CD4-positive, alpha-beta T cell (primary cell): ENCODE measurements at places on chromosomes 5 and 9.

- DNase-seq: no peak
These were observed at the start of gene BICD2 for GRCh38 chr9:92764381-92764987. Gene BICD2 (minus strand): TSS chr9:92764833. CDS start chr9:92764744, 89 bp downstream.

- peak; percentile 56 for DNase-seq
These were observed 19.7 kb downstream of the LCP2 start for GRCh38 chr5:170277867-170278281.

- no peak for DNase-seq
These were observed 52.1 kb downstream of the AQP7 start for GRCh38 chr9:33350310-33350709.

DNA sequence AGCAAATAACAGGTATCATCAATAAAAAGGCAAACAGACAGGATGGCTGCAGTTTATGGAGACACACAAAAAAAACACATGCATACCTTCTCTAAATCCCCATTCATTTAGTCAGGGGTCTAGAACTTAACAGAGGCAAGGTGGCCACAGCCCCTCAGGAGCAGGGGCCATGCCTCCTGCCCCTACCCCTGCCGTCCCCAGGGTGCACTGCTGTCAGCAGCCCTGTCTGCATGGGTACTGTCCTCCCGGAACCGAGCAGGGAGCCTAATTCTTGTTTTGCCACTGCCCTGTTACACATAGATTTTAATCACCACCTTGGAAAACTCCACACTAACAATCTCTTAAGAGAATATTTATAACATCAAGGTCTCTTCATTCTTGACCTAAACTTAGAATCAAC lies 39.0 kb downstream of the ADAMTS12 start:
- no peak for DNase-seq

DNA sequence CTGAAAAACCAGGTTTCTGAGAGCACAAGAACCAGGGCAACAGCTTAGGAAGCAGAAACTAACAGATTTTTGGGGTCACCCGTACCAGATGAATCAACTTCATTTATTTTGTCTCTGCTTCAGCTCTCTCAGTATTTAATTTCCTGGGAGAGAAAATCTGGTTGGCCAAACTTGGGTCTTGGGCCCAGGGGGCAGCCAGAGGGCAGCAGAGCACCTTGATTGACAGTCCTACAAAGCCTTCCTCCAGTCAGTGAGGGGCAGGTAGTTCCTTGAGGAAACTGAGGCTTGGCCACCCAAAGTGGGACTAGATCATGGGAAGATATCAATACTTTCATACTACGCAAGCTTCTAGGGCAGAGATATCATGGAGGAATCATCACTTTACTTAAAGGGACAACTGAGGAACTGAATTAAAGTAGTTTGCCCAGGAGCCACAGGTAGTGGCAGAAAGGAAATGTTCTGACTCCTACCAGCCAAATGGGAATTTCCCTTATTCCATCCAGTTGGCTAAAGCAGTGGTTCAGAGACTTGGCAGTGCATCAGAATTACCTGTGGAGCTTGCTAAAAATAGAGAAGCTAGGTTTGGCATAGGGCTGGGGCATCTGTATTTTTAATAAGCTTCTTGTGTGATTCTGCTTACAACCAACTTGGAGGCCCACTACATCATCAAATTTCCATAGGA lies 21.5 kb upstream of the ARHGAP26 start:
- DNase-seq: peak; percentile 53

GRCh38 chr5:78611126-78611605 lies 37.4 kb downstream of the LHFPL2 start:
- DNase-seq: no peak

DNA sequence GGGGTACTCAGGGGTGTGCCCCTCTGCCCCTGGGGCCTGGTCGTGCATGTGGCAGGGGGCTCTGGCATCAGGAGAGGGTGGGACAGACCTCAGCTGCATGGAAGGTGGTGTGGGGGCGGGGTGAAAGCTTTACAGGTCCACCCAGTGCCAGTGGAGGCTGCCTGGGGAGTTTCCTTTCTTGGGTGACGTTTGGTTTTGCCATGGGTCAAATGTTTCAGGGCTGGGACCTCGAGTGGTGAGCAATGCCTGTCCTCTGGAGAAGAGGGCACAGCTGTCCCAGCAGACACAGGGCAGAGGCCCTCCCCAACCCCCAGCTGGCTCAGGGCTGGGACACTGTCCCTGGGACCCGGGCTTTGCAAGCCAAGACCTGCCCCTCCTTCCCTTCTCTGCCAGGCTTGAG lies 3.6 kb downstream of the RXRA start:
- DNase-seq: no peak

- no peak for DNase-seq
These were observed 386.1 kb downstream of the DNAH5 start for GRCh38 chr5:13558408-13558807.

GRCh38 chr5:112012104-112012503 lies 255.1 kb upstream of the NREP start:
- no peak for DNase-seq

DNA sequence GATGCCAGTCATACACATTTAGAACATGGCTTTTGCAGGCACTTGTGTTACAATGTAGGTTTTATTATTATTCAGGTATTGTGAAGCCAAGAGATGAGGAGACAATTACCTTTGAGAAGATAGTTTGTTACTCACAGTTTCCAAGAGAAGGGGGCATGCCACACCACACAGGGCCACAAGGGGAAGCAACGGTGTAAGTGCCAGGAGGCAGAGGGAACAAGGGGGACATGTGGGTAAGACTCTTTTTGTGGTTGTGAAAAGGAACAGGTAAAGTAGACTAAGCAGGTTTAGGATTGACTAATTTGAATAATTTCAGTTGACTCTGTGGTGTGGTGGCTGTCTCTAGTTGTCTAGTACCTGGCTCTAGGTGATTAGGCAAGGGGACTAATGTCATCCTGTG lies 191.2 kb downstream of the TRPM6 start:
- DNase-seq: no peak

GRCh38 chr9:100088202-100088601 lies 10.6 kb downstream of the ERP44 start:
- no peak for DNase-seq

DNA sequence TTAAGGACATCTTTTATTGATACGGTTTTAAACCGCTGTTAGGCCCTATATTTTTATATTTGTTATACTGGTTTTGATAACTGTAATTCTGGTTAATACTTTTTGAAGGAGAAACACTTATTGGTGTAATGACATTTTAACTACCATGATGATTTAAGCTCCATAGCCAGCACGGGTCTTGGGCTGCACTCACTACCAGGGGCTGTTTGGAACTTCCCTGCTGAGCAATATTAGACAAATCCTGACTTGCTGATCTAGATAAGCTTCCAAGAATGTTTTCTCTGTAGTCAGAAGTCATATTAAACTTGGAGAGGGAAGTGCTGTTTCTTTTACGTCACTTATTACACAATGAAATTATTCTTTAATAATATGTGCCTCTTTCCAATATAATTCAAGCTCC lies 540.0 kb upstream of the GRAMD2B start:
- DNase-seq: no peak

DNA sequence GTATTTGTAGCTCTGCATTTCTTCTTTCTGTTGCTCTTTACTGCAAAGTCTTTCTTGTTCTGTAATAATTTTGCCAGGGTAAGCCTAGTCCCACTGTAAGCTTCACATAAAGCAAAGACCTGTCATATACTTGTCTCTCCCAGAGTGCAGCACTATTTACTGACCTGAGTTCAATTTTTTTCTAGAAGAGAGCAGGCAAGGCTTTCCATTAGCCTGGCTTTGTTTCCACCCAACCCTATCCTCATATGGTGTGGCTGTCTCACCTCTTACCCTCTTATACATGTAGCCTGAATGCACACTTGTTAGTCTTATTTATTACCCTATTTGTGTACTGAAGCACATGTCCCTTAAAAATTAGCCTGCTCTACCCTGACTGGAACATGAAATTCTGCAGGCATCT lies 170.4 kb downstream of the EFNA5 start:
- no peak for DNase-seq

DNA sequence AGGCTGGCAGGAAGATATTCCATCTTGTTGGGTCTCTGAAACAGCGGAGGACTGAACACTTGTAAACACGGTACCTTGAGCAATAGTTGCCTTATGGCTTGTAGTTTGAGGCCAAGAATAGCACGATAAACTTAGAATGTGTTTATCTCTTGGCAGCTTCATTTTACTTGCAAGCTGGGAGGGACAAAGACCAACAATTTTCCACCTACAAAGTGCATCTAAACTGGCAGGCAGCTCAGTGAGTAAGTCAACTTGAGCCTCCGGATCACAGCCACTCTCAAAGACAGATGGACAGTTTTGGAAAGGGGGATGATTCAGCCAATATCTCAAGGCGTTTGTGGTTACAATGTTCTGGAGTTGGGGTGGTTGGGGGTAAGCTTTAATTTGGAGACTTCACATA lies 652.6 kb downstream of the CETN3 start:
- DNase-seq: no peak

GRCh38 chr9:100595391-100596199 lies 17.7 kb downstream of the CAVIN4 start:
- DNase-seq: no peak

GRCh38 chr9:132054024-132054423 lies 25.6 kb downstream of the MED27 start:
- DNase-seq: no peak

DNA sequence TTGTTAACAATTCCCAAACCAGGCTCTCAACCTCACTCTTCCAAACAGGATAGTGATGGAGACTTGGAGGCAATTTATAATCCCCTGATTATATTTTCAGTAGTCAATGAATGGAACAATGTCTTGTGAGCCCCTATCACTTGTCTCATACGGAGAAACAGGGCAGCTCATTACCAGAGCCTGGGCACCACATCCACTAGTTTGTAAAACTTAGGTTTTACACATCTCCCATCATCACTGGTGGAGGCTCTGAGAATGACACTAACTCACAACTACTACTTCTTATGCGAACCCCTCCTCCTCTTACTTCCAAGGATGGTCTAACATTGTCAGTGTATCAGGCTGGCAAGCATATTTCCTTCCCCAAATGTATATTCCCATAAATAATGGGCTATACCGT lies 253.7 kb downstream of the EPB41L4A start:
- no peak for DNase-seq

- no peak for DNase-seq
These were observed 10.2 kb downstream of the PAM start for GRCh38 chr5:102765350-102765749.

- DNase-seq: peak; percentile 32
These were observed 7.1 kb downstream of the RAPGEF1 start for GRCh38 chr9:131732636-131733289.

GRCh38 chr5:66171349-66172344 lies 27.5 kb downstream of the SREK1 start:
- DNase-seq: peak; percentile 31

DNA sequence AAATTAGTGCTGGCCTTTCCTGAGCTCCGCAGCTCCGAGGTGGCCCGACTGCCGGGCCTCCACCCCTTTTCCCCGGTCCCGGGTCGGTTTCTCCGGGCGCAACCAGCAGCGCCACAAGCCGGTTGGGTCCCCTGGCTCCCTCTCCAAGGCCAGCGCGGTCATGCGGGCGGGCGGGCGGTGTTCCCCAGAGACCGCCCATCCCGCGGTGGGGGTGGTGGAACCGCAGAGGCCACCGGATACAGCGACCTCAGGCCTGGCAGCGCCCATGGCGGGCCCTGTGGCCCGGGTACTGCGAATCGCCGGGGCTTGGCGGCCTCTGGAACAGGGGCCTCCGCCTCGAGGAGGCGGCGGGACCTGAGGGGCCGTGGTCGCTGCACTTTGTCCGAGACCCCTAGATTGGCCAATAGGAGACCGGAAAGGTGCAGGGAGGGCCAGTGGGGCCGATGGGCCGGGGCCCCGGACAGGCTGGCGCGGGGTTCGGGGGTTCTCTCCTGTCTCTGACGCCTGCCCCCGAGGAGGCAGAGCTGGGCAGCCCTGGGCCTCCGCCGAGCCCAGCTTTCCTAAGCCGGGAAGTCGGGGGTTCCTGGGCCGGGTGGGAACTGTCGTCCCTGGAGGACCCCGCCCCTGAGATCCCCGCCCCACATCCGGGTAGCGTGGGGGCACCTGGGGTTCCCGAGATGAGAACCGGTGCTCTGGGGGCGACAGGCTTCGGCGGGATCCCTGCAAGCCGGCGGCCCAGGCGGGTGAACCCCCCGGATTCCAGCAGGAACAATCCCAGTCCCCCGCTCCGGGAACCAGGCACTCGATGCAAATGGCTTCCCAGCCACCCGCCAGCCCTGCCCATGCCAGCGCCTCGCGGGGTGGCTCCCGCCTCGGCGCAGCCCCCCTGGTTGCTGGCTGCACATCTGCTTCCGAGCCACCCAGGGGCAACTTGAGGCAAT lies 293.9 kb downstream of the ZSWIM6 start:
- no peak for DNase-seq

GRCh38 chr5:51202161-51202560 lies 181.1 kb upstream of the ISL1 start:
- DNase-seq: no peak

DNA sequence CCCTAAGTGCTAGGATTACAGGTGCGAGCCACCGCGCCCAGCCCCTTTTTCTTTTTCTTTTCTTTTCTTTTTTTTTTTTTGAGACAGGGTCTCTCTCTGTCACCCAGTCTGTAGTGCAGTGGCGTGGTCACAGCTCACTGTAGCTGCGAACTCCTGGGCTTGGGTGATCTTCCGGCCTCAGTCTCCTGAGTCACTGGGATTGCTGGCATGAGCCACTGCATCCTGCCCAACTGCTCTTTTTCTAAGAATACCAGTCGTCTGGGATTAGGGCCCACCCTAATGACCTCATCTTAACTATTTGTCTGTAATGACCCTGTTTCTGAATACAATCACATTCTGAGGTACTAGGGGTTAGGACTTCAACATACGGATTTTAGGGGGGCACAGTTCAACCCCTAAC lies 34.1 kb upstream of the NANS start:
- DNase-seq: no peak

- no peak for DNase-seq
These were observed 28.3 kb upstream of the NIPAL4 start for GRCh38 chr5:157431544-157432200.

DNA sequence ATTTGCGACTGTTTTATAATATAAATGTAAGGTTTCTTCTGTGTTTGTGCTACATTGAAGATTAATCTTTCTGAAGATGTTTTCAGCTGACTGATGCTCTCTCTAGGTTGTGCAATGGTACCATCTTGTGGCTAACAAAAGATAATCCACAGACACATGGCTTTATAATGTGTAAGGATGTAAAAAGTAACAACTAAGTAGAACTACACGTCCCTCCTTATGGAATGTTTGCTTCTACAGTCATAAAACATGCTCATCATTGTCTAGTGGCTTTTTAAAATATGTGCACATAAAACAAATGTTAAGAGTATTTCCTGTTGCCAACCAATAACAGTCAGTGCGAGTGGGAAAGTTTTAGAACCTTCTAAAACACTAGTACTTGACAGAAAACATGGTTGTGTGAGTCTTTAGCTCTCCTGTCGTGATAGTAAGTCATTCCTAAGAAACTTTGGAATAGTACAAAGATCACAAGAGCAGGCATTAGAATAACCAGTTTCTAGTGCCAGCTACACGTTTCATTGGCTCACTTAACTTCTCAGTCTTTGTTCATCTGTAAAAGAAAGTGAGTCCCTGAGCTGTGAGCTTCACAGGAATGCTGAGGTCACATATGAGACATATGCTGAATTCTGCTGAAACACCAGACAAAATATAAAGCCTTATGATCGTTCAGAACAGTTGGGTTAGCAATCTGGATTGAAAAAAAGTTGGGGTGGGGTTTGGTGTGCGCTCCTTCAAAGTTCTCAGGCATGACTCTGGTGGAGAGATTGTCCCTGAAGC lies 75.7 kb upstream of the GLIS3 start:
- DNase-seq: no peak
